AG04450 (cell line): ENCODE measurements at places on chromosomes 7 and 10.
A peak's percentile ranks its signal among the peaks of the same experiment; 100 is the strongest.

DNA sequence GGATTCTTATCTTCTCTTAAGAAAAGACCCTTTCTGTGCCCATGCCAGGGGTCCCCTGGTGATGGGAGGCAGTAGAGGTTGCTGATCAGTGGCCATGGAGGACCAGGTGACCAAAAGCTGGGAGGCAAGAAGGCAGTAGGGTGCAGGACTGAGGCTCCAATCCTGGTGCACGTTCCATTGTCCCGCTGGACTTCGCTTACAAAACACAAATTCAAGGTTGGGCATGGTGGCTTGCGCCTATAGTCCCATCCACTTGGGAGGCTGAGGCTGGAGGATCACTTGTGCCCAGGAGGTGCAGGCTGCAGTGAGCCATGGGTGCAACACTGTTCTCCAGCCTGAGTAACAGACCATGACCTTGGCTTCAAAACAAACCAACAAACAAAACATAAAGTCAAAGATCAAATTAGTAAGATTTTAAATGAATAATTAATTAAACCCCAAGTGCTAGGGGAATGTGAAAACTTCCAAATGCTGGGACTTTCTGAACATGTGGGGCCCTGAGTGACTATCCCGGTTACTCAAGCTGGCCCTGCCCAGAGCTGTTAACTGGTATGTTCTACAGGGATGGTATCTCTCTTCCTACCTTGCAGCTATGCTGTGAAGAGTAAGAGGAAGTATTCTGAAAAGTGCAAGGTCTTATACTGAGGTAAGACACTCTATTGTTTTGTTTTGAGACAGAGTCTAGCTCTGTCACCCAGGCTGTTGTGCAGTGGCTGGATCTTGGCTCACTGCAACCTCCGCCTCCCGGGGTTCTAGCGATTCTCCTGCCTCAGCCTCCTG lies 97.6 kb downstream of the LYZL2 start:
- DNase-seq: no peak

GRCh38 chr10:22478555-22479334 lies 133.4 kb downstream of the SPAG6 start:
- DNase-seq: no peak

DNA sequence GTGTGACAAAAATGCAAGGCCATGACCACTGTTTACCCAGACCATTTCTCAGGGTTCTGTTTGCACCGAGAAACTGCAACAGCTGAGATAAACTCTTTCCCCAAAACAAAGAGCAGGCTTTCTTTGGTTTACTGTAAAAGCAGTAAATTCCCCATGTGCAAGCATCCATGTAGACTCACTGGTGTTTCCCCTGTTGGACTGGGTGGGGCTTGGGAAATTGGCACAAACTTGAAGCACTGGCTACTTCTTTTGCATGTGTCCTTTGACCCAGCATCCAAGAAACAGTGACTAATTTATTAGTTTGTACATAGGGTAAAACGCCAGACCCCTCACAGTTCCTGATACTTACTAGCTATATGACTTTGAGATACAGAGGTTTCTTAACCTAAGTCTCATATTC lies 12.3 kb downstream of the IQUB start:
- DNase-seq: no peak

- DNase-seq: peak; percentile 41
Observed at GRCh38 chr7:126700807-126701604, 551.7 kb downstream of the GRM8 start.

DNA sequence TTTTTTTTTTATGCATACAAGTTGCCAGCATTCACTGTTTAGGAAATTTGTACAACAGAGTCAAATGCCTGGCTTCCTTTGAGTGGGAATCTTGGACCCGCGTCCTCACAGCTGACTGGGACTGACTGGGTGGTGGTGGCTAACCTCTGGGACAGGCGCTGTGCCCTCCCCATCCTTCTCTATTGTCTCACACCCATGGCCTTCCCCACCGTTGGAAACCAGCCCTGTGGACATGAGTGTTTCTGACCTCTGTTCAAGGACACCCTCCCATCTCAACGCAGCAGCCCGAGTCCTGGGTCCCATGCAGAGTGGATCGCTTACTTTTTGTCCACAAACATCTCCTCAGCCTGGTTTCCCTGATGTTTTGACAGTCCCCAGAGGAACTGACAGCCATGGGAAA lies 125.1 kb upstream of the PPIF start:
- no peak for DNase-seq

GRCh38 chr7:99562832-99563231 lies 4.4 kb downstream of the ZNF655 start:
- DNase-seq: peak; percentile 96

DNA sequence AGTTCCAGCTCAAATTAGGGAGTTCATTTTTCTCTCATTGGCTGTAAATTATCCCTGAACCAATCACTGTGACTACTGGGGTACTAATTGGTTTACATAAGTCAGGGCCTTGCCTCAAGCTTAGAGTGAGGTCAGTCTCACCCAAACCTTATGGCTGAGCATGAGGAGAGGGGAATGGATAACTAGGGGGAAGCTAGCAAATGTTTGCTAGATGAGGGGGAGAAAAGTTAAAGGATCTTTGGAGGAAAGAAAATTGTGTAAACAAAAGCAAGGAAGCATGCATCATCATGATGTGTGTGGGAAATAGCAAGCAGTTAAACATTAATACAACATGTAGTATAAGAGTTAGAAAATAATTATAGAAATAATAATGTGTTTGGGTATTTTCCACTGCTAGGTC lies 121.9 kb downstream of the BBS9 start:
- no peak for DNase-seq

DNA sequence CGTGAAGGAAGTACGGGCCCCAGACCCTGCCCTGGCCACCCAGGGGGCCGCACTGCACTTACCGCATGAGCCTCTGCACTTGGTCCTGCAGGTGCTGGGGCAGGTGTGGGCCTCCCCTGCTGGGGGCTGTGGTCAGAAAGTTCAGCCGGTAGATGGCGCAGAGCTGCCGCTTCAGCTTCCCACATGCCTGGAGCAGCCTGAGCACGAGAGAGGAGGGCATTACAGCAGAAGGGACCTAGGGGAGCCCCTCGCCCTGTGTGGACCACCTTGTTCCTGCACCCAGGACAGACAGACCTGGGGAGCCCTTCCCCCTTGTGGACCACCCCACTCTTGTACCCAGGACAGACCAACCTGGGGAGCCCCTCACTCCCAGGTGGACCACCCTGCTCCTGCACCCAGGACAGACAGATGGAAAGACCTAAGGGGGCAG lies 8.7 kb upstream of the PYROXD2 start:
- no peak for DNase-seq

- DNase-seq: no peak
Observed at GRCh38 chr10:106836933-106837663, 327.4 kb downstream of the SORCS1 start.

- no peak for DNase-seq
Observed at GRCh38 chr10:116536810-116537209, 8.9 kb upstream of the PNLIP start.

GRCh38 chr10:88840104-88840503 lies 11.5 kb downstream of the ANKRD22 start:
- DNase-seq: no peak

- DNase-seq: no peak
Observed at GRCh38 chr10:119780879-119781480, 55.1 kb downstream of the INPP5F start.

DNA sequence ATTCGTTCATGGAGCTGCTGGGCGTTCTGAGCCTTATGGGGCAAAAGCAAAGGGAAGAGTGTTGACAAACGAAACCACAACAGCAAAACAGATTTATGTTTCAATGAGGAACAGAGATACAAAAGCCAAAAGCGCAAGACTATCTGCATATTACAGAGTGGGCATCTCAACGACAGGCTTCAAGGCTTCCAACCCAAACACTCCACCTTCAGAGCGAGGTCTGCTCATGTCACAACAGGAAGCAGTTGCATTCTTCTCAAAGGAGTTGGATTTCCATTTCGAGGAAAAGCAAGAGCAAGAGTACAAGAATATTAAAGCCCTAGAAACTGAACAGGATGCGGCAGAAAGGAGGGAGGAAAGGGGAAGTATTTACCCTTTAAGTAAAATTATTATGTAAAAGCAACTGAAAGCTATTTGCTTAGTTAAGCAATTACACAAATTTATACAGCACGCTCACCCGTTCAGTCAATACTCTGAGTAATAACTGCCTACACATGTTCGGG lies 189.3 kb downstream of the ELMO1 start:
- no peak for DNase-seq

GRCh38 chr10:77921395-77921794 lies 5.2 kb downstream of the DLG5 start:
- no peak for DNase-seq

GRCh38 chr10:49594594-49594993 lies 15.5 kb upstream of the SLC18A3 start:
- peak; percentile 32 for DNase-seq

- DNase-seq: no peak
Observed at GRCh38 chr7:143449793-143450192, 6.5 kb downstream of the TAS2R60 start.

DNA sequence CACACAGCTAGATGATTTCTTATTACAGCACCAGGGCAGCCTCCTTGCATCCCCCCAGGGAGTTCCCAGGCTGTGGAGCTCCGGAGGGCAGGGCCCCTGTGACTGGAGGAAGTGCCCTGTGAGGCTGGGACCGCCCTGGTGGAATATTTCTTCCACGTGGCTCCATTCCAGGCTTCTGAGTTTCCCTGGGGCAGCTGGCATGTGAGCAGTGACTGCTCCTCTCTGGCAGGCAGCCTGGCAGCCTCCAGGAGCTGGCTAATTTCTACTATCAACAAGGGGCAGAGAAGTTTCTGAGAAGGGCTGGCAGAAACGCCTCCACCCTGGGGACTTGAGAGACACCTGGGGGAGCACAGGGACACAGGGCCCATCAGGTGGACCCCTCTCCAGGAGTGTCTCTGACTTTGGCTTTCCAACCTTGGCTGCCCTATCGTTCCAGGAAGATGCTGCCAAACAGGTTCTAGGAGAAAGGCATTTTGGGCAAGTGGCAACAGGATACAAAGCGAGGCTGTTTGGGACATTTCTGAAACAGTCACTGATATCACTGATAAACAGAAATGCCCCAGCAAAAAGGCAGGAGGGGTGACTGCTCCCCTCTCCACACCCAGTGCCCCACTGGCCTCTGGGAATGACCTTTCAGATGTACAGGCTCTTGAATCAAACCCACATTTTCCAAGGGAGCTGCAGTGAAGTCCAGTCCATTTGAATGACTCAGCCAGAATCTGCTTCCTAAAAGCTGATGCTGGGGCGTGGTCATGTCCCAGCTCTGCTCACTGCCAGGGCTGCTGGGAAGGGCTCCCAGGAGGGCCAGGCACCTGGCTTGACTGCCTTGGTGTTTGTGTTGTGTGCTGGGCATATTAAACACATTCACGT lies 16.1 kb downstream of the MYOF start:
- no peak for DNase-seq

- DNase-seq: no peak
Observed at GRCh38 chr7:32299133-32299702, 191.0 kb downstream of the LSM5 start.

DNA sequence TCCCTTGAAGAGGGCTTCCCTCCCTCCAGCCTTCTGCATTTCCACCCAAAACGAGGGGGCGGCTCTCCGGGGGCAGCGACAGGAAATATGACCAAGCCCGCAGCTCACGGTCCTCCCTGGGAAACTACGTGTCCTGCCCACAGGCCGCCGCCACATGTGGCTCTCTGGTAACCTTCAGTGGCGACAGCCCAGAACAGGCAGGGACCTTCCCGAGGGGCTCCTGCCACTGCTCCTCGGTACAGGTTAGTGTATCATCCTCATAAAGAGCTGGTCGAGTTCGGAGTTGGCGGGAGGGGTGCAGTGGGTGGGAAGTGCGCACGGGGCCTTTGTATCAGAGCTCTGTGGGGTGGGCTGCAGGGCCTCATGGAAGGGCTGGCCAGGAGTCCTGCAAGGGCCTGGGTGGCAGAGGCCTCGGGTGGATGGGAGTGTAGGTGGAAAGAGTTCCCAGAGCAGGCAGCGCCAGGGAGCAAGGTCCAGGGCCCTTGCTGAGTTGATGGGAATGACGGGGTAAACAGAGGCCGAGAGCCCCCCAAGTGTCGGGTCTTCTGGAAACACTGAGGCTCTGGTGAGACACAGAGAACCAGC lies 66.0 kb downstream of the TCERG1L start:
- DNase-seq: no peak

DNA sequence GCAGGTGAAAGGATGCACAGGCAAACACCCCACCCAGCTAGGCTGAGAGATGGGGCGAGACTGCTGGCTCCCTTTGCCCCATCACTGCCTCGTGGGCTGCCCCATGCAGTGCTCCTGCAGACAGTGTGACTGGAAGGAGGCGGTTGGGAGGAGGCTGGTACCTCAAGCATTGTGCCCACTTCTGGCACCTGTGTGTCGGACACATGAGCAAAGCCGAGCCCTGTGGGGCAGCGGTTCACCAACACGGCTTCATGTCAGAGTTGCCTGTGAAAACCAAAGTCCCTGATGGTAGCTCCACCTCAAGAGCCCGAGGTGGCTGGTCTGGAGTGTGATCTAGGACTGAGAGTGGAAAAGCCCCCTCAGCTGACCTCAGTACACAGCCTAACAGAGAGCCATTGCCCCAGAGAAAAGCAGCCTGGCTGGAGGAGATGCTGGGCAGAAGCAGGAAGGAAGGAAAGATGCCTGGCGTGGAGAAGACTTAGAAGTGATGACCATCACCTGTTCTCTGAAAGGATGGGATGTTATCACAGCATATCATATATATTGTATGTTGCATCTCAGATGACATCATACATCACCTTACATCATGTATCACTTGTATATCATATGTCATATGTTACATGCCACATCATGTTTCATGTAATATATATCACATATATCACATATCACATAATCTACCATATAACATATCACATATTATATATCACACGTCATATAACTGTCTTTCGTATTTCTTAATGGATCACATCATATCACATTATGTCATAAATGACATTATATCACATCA lies 75.6 kb downstream of the ADCY1 start:
- DNase-seq: no peak

- DNase-seq: no peak
Observed at GRCh38 chr10:53537508-53537907, 764.9 kb upstream of the MBL2 start.

DNA sequence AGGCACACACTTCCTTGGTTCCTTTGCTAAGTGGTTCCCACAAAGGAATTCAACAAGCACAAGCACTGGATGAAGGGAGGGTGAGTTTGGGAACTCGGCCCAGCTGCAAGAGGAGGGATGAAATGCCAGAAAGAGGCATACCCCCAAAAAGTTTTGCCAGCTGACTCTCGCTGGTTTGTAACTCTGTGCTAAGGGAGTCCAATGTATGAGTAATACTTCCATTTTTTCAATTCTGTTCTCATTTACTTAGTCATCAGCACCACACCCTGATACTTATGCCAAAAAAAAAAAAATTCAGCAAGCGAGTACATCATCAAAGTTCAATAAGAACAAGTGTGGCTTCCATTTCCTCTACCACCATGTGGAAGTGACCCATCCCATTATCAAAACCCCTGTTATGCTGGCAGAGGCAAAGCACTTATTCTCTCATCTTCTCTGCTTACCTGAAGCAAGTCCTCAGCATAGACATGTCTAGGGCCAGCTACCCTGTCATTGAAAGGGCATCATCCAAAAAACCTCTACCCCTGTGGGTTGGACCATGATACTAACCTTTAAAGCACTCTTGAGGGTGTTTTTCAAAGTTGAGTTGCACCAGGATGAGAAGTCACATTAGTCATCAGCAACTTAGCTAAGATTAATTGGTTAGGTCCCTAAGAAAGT lies 6.9 kb upstream of the HYCC1 start:
- DNase-seq: peak; percentile 47

- DNase-seq: no peak
Observed at GRCh38 chr7:99943641-99944496, 14.4 kb upstream of the GJC3 start.
